ENCODE measurements at places on chromosomes 2 and 18.

DNA sequence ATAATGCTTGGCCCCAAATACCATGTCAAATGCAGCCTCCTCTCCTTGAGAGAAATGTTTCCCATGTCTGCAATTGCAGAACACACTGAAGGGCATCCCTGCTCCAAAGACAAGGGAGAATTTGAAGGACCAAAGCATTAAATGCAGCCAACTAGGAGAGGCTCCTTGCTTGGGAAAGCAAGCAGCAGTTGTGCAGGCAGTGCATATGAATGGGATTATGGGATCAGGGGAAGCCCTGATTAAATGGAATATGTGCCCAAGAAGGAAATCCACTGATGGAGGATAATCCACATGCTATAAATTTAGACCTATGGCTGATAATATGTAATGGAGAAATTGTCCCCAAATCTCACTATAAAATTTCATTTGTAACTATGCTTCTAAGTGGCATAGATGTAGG lies 116.1 kb downstream of the NCKAP5 start:
- DNase-seq: no peak

- no peak for DNase-seq
These were observed 10.9 kb downstream of the SH2D6 start for GRCh38 chr2:85429213-85429923.

DNA sequence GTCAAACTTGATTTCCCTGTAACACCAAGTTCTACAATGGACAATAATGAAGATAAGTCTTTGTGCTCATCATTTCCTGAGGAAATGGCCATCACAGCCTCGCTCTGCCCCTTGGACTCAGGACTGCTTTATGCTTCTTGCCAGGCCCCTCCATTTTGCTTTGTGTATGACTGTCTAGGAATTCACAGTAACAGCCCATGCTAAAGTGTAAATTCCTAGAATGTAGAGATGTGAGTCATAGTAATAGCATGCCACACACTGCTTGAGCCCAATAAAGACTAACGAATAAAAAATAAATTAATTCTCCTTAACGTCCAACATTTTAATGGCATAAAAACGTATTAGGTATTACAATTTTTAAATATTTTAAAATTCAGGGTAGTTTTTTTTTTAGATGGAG lies 226.5 kb downstream of the PID1 start:
- DNase-seq: no peak

- no peak for DNase-seq
These were observed 138.6 kb upstream of the GLI2 start for GRCh38 chr2:120596990-120597594.

DNA sequence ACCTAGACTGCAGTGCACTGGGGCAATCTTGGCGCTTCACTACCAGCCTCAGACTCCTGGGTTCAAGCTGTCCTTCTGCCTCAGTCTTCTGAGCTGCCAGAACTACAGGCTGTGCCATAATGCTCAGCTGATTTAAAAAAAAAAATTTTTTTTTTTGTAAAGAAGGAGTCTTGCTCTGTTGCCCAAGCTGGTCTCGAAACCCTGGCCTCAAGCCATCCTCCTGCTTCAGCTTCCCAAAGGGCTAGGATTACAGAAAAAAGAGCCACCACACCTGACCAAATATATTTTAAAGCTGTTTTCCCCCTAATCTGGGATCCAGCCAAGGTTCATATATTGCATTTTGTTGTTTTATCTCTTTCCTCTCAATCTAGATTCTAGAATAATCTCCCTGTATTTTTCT lies 82.2 kb downstream of the RAB31 start:
- DNase-seq: no peak

- DNase-seq: no peak
These were observed 298.4 kb upstream of the ZNF521 start for GRCh38 chr18:25650201-25650941.

DNA sequence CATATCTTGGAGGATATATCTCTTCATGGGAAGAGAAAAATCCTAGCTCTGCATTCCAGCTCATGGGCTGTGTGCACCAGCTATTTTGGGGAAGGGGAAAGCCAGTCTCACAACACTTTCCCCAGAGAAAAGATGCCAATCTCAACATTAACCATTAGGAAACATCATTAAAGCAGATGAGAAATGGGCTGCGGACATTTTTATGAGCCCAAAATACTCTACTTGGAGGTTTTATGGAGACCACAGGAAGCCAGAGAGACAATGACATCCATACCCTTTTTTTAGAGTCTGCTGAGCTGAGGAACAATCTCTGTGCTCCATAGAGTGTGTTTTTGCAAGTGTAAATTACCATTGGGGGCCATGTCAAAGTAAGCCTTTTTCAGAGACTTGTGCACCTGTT lies 213.7 kb downstream of the TRIB2 start:
- no peak for DNase-seq

DNA sequence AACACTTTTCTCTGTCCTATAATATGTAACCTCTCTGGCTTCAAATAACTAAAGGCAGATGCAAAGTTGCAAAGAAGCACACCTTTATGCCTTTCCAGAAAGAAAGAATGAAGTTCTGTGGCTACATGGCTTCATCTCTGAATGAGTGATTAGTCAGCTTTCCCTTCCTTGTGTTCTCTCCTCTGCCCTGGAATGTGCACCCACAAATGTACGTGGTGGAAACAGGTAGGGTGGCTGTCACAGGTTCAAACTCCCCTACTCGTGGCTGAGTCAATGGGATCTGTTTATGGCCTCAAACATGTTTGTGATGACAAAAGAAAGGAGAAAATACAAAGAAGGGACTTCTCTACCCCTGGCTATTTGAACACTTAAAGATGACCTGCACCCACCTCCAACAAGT lies 55.5 kb upstream of the ACVR2A start:
- no peak for DNase-seq

Data from activated CD4-positive, alpha-beta T cell treated with anti-CD3 and anti-CD28 coated beads, Interleukin-2, Interleukin-6, amounts not matched to agents 100 ng/mL and 50 ng/mL, durations not matched to agents 16 hours and 8 hours (primary cell).